ENCODE measurements at places on chromosomes 7 and 10.

- DNase-seq, result no peak
These were observed 79.7 kb downstream of the BTAF1 start for GRCh38 chr10:92003258-92003657.

DNA sequence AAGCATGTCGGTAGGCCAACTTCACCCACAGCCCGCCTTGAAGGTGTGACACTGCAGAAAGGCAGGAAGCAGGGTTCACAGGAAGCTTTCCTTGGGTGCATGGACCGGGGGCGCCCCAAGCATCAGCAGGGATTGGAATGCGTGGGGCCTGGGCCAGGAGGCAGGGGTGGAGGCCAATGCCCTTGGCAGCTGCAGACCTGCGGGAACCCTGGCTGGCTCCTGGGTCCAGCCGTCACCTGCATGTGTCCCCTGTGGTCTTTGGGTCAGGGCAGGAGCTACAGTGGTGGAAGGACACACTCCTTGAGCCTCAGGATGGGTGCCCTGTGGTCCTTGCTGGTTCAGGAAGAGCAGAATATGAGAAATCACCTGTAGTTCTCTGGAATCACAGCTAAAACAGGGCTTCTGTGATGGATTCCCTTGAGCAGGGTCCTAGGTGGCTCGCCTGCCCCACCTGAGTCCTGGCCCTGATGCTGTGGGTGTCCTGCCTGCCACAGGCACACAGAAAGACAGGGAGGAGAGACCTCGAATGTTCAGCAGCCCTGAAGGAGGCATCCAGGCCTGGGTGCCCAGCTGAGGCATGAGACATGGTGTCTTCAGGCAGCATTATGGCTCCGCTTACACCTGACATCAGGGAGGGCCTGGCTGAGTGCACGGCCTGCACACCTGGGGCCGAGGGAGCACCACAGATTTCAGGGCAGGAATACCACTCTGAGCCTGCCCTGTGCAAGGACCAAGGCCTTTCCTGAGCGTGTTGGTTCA, 15.1 kb downstream of the ANTXRL start:
- no peak for DNase-seq

GRCh38 chr7:53806119-53806518, 736.1 kb upstream of the VSTM2A start:
- DNase-seq, result no peak

DNA sequence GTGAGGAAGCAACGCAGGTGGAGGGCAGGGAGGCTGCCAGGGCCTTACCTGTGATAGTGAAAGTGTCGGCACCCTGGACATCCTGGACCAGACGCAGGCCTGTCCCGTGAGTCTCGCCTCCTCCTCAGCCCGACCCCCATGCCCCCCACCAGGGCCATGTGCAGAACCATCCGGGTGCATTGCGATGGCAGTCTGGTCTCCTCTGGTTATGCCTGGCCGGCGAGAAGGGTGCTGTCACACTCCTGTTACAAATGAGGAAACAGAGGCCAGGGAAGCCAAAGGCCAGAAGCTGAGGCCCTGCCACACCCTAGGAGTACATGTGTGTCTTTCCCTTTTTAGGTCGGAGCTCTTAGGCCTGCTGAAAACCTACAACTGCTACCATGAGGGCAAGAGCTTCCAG, 7.2 kb downstream of the DEPP1 start:
- no peak for DNase-seq

GRCh38 chr7:118311121-118311836, 86.8 kb downstream of the ANKRD7 start:
- DNase-seq, result no peak
